Activated CD8-positive, alpha-beta T cell treated with anti-CD3 and anti-CD28 coated beads for 36 hours (primary cell): ENCODE measurements at places on chromosomes 2 and 18. TPM values are rescaled to one million over a fixed set of nuclear protein-coding genes. Genes with fewer than 3 reads are reported as not detected.

Gene FEV
- total RNA-seq: not detected

Gene SCG2
- total RNA-seq: not detected

DNA sequence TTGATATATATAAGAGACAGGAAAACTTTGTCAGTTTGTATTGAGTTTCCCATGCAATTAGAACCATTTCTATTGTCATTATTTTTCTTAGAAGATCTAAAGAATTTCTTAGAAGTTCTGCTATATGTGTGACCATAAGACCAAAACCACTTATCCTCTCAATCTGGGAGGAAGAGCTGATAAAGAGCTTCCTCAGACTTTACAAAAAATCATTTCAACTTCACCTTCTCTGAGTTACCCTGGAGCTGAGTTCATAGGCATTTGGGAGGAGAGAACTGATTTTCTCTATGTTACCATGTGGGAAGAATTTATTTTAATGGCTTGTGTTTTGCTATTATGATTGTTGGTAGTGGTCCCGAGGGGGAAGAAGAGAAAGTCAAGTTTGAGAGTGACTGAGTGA, 329.3 kb downstream of the GPD2 start:
- H3K4me1 ChIP-seq: no peaks in the 10 kb centered on the region
- no peak overlapping the region for H3K4me3 ChIP-seq
- no peak overlapping the region for H3K27ac ChIP-seq
- no peak for DNase-seq

GRCh38 chr2:172792711-172793110, 57.1 kb downstream of the RAPGEF4 start:
- H3K36me3 ChIP-seq: no peaks in the 10 kb centered on the region
- no peak overlapping the region for H3K27ac ChIP-seq
- no peak overlapping the region for H3K4me3 ChIP-seq
- no peaks in the 10 kb centered on the region for H3K27me3 ChIP-seq
- H3K4me1 ChIP-seq: no peaks in the 10 kb centered on the region

Gene CCDC74A
- 10.2 TPM for total RNA-seq

Gene LYPD6
- not detected for total RNA-seq

DNA sequence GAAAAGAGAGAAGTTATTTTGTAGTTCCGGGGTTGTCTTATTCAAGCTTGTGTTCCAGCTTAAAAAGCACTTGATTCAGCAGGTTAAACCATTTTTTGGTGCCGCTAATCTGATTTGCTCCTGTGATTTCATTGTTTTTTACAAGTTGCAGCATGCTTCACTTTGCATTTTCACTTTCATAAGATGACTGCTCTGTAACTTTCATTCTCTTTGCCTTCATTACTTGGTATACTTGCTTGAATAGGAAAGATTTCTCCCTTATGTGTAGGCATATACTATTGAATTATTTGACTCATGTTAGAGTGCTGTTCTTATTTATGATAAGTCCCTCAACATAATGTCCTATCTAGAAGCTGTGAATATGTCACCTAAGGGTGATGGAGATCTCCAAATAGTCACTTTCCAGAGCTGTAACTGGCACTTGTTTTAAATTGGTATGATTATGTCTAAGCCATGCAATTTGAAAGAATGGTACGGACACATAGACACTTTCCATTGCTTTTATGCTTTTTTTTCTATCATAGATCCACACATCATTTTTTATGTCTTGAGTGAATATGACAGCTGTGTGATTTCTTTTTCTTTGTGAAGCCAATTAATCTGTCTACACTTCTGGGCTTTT, 254.5 kb downstream of the DSEL start:
- H3K4me1 ChIP-seq: peaks cover 33% of the 10 kb centered on the region
- DNase-seq: no peak
- H3K27ac ChIP-seq: no peak overlapping the region
- no peaks in the 10 kb centered on the region for H3K36me3 ChIP-seq

- peaks cover 14% of the 10 kb centered on the region for H3K4me1 ChIP-seq
- peaks cover 43% of the 10 kb centered on the region for H3K27me3 ChIP-seq
- H3K4me3 ChIP-seq: peak overlapping the region; percentile 77
- no peaks in the 10 kb centered on the region for H3K36me3 ChIP-seq
- peak; percentile 43 for DNase-seq
Measured at GRCh38 chr2:173076581-173077345, 1.1 kb downstream of the MAP3K20 start.

Gene IL37
- not detected for total RNA-seq

- no peak overlapping the region for H3K27ac ChIP-seq
- DNase-seq: no peak
- no peaks in the 10 kb centered on the region for H3K27me3 ChIP-seq
- no peak overlapping the region for H3K4me3 ChIP-seq
- H3K4me1 ChIP-seq: no peaks in the 10 kb centered on the region
Measured at GRCh38 chr18:61400016-61400635, 66.9 kb downstream of the CDH20 start.

Gene MRPL53
- 111 TPM for total RNA-seq

DNA sequence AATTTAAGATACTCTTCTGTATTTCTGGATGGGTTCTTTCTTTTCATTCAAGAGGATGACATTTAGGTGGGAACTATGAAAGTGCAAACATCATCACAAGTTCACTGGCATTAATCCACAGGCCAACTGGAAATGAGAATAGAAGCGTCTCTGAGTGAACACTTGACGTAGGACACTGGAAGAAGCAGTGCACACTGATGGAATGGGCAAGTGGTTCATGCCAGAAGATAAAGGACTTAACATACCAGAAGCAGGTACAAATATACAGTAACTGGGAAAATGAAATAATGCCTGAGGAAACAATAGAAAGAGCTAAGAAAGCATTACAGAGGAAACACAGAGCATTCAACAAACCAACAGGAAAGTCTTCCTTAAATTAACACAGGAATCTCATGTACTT, 120.9 kb upstream of the CCDC195 start:
- no peak for DNase-seq
- H3K27me3 ChIP-seq: no peaks in the 10 kb centered on the region
- H3K36me3 ChIP-seq: peaks cover 72% of the 10 kb centered on the region

Gene SCYGR8
- not detected for total RNA-seq

Gene VIT
- not detected for total RNA-seq

Gene TMX3
- 39.7 TPM for total RNA-seq

- peaks cover 3% of the 10 kb centered on the region for H3K27me3 ChIP-seq
- H3K4me3 ChIP-seq: no peak overlapping the region
Measured at GRCh38 chr18:31206787-31207381, 44.2 kb upstream of the DSC1 start.

GRCh38 chr2:6913415-6914157, 3.6 kb upstream of the RNF144A start:
- H3K4me1 ChIP-seq: peaks cover 67% of the 10 kb centered on the region
- peaks cover 52% of the 10 kb centered on the region for H3K36me3 ChIP-seq
- peak overlapping the region; percentile 71 for H3K4me3 ChIP-seq
- DNase-seq: peak; percentile 77

Gene NLRC4
- total RNA-seq: not detected

GRCh38 chr18:48050176-48050575, 119.7 kb upstream of the SMAD2 start:
- peaks cover 21% of the 10 kb centered on the region for H3K27me3 ChIP-seq
- no peaks in the 10 kb centered on the region for H3K4me1 ChIP-seq
- no peak for DNase-seq
- H3K36me3 ChIP-seq: no peaks in the 10 kb centered on the region
- H3K27ac ChIP-seq: no peak overlapping the region

DNA sequence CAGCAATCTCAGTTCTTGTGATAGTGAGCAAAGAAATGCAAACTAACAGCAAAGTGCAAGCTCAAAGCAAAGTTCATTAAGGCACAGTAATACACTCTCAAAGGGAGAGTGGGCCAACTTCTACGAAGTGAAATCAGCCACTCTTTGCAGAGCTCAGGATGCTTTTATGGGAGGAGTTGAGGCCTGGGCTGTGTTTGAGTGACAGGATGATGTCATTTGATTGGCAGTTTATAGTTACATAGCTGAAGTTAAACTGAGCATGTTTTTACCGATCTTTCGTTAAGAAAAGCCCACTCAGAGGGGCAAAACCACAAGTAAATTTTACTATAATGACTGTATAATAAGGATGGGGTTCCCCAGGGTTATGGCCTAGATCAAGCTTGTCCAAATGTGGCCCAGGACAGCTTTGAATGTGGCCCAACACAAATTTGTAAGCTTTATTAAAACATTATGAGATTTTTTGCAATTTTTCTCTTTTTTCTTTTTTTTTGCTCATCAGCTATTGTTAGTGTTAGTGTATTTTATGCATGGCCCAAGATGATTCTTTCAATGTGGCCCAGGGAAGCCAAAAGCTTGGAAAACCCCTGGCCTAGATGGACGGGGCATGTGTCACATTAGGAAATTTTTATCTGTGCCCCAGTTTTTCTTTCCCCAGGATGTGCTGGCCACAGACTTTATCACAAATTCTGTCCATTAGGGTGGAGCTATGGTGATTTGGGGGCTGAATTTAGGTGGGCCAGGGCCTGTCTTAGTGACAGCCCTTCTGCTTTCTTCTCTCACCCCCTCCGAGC, 8.3 kb upstream of the DNAH7 start:
- H3K27me3 ChIP-seq: no peaks in the 10 kb centered on the region
- peak; percentile 18 for DNase-seq
- no peak overlapping the region for H3K27ac ChIP-seq
- H3K4me1 ChIP-seq: peaks cover 29% of the 10 kb centered on the region
- no peaks in the 10 kb centered on the region for H3K36me3 ChIP-seq
